Left ventricle myocardium superior (tissue), 1 donor: ENCODE measurements at places on chromosomes 12 and 14. TPM values are rescaled to one million over a fixed set of nuclear protein-coding genes. Genes with fewer than 3 reads are reported as not detected.

DNA sequence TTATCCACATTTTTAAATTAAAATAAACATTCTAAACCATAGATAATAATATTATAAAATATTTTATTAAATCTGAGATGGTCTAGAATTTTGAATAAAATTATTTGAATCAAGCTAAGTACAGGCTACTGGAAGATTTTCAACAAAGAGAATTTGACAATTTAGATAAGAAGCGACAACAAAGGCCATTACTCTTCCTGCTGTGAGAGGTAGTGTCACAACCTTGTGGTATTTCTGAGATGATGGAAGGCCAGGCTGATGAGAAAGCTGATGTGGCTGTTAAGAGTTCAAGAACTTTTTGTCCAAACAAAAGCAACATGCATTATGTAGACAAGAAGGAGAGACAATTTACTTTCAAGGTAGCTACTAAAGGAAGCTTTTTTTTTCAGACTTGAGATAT is 43.7 kb upstream of the CNTN1 start:
- no peak for DNase-seq

Gene GAS2L3
- total RNA-seq = 2.5 TPM

- DNase-seq = no peak
These were observed 61.7 kb downstream of the SUSD6 start for GRCh38 chr14:69673104-69673503.

Gene RPGRIP1
- 0.52 TPM for total RNA-seq

DNA sequence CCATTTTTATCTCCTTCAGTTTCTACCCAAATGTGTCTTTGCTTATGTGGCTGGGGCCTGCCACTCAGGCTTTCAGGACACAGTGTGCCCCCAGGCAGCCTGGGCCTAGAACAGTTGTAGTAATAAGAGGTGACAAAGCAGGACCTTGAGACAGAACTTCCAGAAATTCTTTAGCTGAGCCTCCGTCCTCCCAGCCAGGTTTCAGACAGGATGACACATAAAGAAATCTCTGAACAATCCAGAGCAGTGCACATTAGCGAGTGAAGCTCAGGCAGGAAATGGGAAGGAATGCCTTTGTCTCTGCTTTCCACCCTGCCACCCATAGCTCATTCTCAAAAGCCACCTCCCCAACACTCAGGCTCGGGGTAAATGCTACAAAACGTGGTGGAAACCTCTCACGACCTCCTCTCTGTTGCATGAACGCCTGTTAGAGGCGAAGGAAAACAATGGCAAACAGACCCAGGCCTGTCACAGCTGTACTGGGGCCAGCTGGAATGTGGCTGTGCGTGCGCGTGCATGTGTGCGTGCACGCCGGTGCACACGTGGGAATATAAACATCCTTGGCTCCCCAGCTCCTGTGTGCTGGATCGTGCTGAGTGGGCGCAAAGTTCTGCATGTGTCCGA is 286.7 kb downstream of the ZFP36L1 start:
- no peak for DNase-seq

DNA sequence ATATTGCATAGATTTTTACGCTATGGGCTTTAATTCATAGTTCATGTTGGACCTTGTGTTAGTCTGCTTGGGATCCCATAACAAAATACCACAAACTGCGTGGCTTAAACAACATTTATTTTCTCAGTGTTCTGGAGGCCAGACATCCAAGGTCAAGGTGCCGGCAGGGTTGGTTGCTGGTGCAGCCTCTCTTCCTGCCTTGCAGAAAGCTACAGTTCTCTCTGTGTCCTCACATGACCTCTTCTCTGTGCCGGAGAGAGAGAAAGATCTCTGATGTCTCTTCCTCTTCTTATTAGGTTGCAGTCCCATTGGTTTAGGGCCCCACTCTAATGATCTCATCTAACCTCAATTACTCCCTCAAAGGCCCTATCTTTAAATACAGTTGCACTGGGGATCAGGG is 170.5 kb downstream of the IPO8 start:
- no peak for DNase-seq

Gene HSPA2
- total RNA-seq = 13.8 TPM

Gene OAS1
- total RNA-seq = 8.1 TPM

- DNase-seq = no peak
These were observed 18.9 kb downstream of the PYROXD1 start for GRCh38 chr12:21456291-21456780.

DNA sequence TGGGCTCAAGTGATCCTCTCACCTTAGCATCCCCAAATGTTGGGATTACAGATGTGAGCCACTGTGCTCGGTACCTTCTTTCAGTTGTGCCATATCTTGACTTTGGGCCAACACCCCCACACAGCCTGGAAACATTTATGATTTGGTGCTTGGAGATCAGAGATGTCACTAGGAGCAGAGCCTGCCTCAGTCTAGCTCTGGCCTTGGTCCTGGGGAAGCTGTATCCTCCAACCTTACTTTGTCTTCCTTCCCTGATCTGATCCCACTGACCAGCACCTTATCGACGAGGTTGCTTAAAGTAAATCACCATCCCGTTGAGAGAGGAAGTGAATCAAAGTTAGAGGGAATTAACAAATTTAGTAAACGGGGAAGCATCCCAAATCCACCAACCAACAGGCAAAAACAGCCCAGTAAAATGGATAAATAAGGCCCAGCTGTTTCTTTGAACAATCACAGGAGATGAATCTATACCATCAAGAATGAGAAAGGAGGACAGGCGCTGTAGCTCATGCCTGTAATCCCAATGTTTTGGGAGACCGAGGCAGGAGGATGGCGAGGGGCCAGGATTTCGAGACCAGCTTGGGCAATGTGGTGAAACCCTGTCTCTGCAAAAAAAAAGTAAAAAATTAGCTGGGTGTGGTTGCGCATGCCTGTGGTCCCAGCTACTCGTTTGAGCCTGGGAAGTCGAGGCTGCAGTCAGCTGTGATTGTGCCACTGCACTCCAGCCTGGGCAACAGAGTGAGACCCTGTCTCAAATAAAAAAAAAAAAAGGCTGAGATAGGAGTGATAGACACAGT is 3.4 kb downstream of the PLBD2 start:
- DNase-seq = no peak

GRCh38 chr14:48788771-48789170 is 797.4 kb downstream of the RPS29 start:
- DNase-seq = no peak

DNA sequence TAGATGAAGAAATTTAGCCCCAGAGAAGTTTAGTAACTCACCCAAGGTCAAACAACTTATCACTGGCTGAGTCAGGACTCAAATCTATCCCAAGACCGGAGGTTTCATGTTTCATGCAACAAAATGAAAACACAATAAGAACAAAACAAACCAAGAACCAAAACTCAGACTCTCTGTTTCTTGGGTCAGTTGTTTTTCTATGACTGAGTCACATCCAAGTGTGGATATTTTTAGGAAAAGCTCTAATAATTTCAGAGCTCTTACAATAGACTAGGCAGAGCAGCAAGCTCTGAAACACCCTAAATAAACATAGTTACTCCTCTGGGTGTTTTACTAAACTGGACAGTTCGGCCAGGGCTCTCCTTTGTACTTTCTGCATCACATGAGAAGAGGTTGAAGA is 87.6 kb upstream of the PRB2 start:
- no peak for DNase-seq

- DNase-seq = no peak
These were observed 232.7 kb downstream of the SLC16A7 start for GRCh38 chr12:59828521-59828920.

GRCh38 chr14:75459099-75459741 is 31.4 kb downstream of the JDP2 start:
- peak; percentile 73 for DNase-seq

DNA sequence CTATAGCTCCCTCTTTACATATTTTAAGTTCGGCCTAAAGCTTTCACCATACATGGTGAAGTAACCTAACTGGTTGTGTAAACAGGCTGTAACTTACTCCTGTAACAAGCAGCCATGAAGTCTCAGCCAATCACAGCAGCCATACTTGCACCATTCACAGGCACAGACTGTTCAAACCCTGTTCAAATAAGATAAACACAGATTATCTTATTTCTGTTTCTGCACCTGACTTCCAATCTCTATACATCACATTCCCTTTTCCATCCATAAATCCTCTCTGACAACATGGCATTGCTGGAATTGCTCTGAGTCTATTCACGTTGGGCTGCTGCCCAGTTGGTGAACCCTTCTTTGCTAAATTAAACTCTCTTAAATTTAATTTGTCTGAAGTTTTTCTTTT is 34.5 kb upstream of the ARID2 start:
- no peak for DNase-seq

Gene ADAM21
- total RNA-seq = 0.32 TPM

DNA sequence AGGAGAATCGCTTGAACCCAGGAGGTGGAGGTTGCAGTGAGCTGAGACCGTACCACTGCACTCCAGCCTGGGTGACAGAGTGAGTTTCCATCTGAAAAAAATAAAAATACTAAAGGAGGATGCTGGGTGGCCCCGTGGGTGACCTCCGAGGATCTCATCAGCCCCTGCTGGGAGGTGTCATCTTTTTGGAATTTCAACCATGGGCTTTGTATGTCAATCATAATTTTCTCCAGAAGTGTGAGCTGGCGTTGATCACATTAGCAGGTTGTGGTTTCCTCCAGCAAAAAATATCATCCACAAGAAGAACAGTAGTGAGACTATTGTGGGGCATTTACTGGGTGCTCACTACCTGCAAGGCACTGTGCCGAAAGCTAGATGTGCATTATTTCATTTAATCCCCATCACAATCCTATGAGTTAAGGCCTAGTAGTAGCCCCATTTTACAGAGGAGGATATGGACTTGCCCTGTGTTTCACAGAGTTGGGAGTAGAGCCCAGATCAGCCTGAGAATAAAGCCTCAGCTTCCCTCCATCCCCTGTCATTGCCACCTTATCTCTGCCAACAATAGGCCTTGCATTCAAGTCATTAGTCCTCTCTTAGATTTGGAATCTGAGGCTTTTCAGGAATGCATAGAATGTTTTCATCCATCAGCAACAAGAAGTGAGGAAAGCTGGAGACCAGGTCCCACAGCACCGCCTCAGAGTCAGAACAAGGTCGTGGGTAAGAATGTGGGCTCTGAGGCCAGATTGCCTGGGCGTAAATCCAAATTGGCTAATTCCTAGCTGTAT is 39.8 kb downstream of the SVOP start:
- peak; percentile 69 for DNase-seq

- DNase-seq = peak; percentile 37
These were observed 58.7 kb downstream of the POLR3B start for GRCh38 chr12:106416273-106416672.

- no peak for DNase-seq
These were observed 234.6 kb upstream of the FLRT2 start for GRCh38 chr14:85295318-85295717.

DNA sequence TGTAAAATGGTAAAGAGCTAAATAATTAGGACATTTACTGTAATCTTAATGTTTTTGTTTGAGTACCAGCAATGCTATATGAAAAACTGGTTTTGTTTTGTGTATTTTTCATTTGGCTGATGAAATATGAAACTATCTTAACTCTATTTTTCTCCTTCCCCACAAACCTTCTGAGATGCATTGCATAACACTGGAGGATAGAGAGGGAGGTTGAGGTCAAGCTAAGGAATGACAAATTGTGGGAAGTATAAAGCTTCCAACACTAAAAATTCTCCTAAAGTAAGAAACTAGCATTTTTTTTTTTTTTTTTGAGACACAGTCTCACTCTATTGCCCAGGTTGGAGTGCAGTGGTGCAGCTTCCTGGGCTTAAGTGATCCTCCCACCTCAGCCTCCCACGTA is 31.5 kb upstream of the SRP54 start:
- DNase-seq = no peak

- DNase-seq = no peak
These were observed 116.6 kb downstream of the DAD1 start for GRCh38 chr14:22472466-22472865.

- no peak for DNase-seq
These were observed 246.9 kb downstream of the DPF3 start for GRCh38 chr14:72646861-72647528.

Gene KRT73
- not detected for total RNA-seq

- no peak for DNase-seq
These were observed 936.0 kb downstream of the DIO2 start for GRCh38 chr14:79275292-79275655.

Gene CLEC4E
- 2.5 TPM for total RNA-seq

GRCh38 chr14:81105961-81106360 is 114.8 kb downstream of the GTF2A1 start:
- no peak for DNase-seq

DNA sequence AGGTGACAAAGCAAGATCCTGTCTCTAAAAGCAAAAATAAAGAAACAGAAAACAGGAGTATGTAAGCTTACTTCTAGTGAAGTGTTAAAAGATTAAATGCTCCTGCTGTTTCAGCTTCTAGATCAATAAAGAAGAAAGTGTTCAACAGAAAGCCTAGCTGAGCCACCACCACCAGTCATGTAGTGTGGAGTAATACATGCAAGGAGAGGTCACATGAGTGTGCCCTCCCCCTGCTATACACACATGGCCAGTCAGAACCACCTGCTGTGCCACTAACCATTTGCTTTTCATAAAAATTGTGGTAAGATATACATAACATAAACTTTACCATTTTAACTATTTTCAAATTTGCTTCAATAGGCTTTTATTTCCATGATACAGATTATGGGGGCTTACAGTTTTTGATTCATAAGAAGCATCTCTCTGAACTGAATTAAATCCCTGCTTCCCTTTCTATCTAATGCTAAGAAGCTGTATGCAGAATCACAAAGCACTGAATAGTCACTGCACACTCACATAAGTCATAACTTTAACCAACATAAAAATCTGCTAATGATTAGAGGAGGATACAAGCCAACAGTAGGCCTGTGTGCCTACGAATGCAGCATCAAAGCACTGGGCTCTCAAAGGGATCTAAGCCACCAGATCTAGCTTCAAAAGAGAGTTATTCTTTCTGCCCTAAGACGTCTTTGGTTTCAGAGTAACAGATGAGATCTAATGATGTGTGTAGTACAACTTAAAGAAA is 515.5 kb downstream of the C12orf50 start:
- DNase-seq = no peak

- DNase-seq = no peak
These were observed 452.4 kb downstream of the KCNH5 start for GRCh38 chr14:62592877-62593276.

DNA sequence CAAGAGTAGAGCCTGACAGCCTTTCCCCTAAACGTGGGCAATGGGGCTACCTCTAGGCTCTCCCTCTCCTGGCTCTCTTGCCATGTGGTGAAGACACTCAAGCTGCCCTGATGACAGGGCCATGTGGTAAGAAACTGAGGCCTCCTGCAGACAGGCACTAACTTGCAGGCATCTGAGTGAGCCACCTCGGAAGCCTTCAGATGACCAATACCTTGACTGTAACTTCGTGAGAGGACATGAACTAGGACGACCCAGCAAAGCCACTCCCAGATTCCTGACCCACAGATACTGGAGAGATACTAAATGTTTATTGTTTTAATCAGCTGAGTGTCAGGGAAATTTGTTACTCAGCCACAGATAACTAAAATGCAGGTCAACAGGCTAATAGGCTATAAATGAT is 96.4 kb downstream of the EFCAB11 start:
- DNase-seq = no peak

Gene RDH16
- 0.12 TPM for total RNA-seq

Gene ST8SIA1
- 2.6 TPM for total RNA-seq

Gene FGF6
- not detected for total RNA-seq

GRCh38 chr14:75429562-75429961 is 1.7 kb downstream of the JDP2 start:
- DNase-seq = no peak

- DNase-seq = no peak
These were observed 428.0 kb upstream of the TMTC1 start for GRCh38 chr12:30211743-30212142.

Gene MAP3K9
- total RNA-seq = 1.6 TPM

Gene SMCO2
- total RNA-seq = not detected

Gene TPPP2
- 1.2 TPM for total RNA-seq

- no peak for DNase-seq
These were observed 18.6 kb downstream of the LTBP2 start for GRCh38 chr14:74593241-74593953.
